ENCODE measurements at places on chromosomes 5 and 9.

DNA sequence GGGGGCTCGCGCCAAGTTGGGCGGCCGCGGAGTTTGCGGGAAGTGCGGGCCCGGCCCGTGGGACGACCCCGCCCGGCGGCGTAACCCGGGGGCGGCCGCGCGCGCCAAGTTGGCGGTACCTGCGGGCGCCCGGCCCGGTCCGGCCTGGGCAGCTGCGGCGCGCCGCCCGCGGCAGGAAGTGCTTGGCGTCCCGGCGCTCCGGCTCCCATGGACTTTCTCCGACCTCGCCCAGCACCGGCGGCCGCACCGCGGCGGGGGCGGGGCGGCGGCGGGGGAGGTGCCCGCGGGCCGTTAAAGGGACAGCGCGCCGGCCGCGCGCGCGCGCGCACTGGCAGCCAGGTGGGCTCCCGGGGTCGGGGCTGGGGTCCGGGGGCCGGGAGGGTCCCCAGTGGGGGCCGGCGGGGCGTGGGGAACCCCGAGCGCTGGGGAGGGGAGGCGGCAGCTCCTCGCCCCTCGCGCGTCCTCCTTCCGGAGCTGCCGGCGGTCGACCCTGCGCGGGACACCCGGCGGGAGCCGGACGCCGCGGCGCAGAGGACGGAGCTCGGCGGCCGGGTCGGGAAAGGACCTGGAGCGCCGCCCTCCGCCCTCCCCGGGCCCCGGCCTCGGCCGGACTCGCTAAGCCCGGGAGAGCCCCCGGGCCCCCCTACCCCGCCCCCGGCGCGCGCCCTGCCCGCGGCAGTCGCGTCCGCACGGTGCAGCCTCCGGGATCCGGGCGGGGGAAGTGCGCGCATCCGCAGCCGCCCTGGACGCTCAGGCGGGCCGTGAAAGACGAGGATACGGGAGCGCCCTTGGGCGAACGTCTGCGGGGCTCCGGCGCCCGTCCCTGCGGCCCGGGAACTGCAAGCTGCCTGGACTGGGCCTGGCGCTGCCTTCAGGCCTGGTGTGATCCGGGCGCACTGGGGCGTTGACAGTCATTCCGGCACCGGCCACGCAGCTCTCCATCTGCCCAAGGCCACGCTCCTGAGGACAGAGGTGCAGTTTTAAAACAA lies at the start of gene NACC2:
Gene NACC2 (minus strand): TSS at position 220 of the 989 bp plus-strand sequence. CDS start 44,768 bp downstream, outside the sequence.
- DNase-seq: peak; percentile 87

DNA sequence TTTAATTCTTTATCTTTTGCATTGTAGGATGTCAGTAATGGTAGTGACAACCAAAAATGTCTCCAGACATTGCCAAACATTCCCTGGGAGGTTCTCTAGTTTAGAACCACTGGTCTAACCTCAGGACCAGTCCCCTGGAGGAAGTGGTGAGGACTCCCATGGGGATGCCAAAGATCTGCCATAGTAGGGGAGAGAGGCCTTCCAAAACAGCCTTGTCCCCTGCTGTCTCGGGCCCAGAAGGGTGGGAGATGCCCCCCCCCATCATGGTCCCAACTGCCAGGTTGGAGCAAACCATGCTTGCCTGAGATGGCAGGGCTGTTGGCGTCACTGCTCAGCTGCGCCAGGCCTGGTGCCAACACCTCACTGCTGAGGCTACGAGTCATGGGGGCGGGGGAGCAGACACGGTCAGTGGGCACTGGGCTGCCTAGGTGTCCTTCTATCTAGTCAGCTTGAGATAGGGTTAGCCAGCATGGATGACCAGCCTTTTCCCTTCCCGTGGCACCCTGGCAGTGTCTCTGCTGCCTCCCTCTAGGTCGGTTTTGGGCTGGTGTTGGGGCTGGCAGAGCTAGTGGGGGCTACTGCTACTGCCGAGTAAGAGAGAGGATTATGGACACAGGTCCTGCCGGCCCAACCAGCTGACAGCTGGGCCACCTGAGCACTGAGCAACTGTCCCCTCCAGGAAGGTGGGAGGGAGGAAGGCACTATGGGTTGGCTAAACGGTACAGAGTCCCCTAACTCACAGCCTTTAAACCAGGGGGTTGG lies 8.3 kb upstream of the CXXC5 start:
- no peak for DNase-seq

GRCh38 chr9:25602400-25603044 lies 75.7 kb downstream of the TUSC1 start:
- peak; percentile 78 for DNase-seq

DNA sequence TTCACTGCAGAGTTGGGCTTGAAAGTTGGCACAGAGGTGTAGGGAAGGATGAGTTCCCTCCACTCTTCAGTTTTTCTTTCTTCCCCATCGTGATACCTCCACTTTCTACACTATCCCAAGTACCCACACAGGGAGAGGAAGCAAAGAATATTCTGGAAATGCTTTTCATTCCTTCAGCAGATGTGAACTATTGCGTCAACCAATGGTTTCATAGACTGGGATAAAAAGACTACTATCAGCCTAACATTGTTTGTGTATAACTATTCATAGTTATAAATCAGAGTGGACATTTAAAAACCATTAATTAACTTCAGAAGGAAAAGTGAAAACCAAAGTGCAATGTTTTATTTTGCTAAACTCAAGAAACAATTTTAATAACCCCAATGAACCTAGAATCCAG lies 63.6 kb upstream of the MAMDC2 start:
- no peak for DNase-seq

DNA sequence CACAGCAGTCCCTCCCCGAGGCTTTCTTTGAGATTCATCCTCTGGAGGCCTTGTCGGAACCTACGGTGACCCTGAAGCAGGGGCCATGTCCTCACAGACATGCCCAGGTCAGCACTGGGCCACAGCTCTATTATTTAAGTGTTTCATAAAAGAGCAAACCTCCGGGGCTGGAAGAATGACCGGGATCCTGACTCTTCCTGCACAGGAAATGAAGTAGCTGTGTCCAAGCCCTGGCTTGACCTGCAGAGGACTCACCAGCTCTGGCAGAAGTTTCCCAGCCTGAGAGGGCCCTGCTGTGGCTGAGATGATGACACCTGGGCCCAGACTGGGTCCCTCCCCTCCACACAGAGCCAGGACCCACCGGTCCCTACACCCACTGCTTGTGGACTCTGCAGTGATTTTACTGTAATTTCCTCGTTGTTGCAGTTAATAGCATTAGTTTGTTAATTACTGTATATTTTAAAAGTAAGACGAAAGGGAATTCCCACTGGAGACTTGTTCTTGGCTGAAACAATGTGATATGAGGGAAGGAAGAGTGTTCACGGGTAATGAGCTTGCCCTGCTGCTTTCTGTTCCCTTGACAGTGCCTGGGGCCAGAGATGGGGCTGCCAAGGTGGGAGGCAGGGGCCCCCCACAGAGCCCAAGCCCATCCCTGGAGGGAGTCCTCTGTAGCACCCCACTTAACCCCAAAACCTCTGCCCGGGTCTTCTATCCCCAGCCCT lies 72.2 kb downstream of the PCDH1 start:
- no peak for DNase-seq

DNA sequence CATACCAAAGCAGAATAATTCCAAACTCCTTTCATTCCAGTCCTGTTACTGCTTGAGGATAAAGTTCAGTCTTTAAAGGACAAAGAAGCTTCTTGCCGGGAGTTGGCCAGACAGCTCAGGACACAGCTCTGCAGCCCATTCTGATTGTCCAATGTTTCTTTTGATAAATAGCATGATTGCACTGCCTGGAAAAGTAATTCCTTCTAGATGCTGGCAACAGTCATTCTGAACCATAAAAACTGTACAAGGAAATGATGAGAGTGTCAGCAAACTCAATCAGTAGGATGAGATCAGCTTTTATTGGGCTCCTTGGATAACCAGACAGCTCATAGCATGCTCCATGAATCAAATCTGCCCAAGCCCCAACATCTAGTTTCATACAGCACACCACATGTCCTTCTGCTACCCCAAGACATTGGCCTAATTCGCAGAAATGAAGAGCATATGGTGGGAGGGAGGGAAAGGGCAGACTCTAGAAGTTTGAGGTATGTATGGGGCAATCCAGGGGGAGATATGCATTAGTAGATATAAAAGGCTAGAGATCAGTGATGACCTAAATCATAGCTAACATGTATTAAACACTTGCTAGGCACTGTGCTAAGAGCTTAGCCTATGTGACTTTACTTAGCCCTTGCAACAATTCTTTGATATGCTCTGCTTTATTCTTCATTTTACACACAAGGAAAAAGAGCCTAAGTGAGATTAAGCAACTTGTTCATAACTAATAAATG lies 219.9 kb upstream of the NREP start:
- DNase-seq: no peak
